ENCODE measurements at places on chromosomes 1 and 21.
A peak's percentile ranks its signal among the peaks of the same experiment; 100 is the strongest.

GRCh38 chr1:94777281-94777680 lies 42.9 kb upstream of the SLC44A3 start:
- no peak for DNase-seq

DNA sequence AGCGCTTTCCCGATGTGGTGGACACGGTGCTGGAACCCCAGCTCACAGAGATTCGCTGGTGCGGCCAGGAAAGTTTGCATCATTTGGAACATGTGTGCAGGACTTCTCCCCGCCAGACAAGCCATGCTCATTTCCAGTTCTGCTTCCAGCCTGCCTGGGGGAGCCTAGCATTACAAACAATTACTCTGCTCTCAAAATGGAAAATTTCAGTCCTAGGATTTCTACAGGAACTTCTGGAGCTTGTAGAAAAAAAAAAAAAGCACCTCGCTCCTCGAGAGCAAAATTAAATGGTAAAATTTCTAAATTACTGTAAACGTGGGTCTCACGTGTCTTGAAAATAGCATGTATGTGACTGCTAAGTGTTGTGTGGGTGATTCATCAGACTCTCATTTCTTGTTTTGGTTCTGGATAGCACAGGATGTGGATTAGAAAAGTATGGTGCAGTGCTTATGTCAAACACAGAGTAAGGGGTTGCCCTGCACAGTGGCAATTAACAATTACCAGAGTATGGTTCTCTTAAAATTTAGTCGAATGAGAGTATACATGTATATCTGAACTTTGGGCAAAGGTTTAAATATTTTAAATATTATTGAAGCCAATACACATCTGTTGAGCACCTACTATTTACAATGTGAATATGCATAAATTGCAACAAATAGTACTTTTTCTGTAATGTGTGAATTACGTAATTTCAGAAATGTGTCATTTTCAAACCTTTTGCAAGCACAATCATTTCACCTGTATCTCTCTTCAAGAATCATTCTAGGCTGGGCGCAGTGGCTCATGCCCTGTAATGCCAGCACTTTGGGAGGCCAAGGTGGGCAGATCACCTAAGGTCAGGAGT lies 61.8 kb upstream of the PTGFRN start:
- peak; percentile 41 for DNase-seq

DNA sequence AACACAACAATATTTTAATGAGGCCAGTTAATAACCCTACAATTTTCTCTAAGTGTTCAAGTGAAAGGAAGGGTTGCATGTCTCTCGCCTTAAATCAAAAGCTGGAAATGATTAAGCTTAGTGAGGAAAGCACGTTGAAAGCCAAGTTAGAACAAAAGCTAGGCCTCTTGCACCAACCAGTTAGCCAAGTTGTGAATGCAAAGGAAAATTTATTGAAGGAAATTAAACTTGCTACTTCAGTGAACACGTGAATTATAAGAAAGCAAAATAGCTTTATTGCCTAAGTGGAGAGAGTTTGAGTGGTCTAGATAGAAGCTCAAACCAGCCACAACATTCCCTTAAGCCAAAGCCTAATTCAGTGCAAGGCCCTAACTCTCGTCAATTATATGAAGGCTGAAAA lies 135.6 kb downstream of the DUSP10 start:
- DNase-seq, result no peak

DNA sequence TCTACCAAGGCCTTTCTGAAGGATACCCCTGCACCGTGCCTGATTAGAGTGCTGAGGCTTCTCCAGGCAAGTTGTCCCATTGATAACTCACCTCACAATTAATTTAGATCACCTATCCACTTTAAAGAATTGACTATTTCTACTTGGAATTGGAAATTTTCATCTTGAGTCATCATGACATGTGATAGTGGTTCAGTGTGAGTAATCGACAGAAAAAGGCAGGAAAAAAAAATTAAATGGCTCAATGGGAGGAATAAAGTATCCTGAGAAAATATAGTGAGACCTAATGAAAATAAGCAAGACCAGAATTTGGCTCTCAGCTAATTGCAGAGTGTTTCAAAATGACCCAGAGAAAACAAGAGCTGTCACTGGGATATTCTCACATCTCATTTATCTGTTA lies 222.4 kb upstream of the C8B start:
- no peak for DNase-seq

DNA sequence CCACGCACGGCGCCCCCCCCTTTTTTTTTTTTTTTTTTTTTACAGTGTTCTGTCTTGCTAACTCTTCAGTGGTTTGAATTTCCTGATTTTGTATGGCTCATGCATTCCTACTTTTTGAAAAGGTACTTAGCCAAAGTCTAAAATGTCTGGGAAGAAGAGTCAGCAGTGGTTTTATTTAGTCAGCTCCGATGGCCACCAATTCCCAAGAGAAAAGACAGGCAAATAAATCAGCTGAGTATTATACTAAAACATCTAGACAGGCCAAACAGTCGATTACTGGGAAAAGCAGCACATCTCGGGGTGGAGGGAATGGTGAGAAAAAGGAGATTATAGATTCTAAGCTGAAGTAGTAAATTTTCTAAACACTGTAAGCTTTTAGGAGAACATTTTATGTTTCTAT lies 192.5 kb upstream of the ZRANB2 start:
- no peak for DNase-seq

GRCh38 chr1:189349607-189350006 lies 1128.1 kb downstream of the BRINP3 start:
- no peak for DNase-seq

DNA sequence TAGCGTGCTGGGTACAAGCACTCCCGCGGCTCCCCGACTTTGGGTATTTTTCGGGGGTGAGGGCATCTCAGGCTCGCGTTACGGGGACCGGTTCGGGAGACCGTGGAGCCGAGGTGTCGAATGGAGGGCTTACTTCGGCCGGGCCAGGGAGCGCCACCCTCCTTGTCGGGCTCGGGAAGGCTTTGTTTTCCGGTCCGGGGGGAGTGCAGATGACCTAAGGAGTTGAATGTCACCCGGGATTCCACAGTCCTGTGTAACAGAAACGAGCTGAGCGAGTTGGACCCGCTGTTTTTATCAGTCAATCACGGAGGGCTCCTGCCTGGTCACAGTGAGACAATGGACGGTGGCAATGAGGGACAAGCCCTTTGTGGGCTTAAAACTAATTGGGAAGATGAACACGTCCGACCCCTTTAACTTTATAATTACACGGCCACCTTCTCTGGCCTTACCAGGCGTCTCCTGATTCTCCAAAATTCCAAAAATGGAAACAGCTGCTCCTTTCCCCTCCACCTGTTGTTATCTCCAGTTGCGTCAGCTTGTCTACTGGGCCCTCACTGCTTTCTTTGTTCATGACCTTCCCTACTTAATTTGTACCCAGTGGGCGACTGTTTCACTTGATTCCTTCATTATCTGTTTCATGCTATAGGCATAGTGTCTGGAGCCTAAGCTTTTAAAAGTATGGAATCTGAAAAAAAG lies 929 bp upstream of the TRIM45 start:
- no peak for DNase-seq

- no peak for DNase-seq
Measured at GRCh38 chr1:8061210-8061609, 35.1 kb upstream of the ERRFI1 start.

DNA sequence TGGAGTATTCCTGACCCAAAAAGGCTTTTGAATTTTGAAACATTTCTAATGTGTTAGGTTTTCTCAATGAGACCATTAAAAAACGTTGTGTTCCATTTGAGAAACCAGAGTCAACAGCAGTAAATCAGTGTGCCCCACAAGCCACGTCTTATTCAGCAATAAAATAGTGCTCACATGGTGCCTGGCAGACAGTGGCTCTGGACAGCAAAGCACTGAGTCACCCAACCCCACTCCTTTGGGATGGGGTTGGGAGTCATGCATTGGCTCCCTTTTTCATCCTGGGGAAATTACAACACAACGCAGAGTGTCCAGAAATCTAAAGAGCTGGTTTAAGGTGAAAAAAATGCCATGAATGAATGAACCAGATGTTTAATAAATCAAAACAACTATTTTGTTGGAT lies 46.5 kb downstream of the KCNJ15 start:
- no peak for DNase-seq

DNA sequence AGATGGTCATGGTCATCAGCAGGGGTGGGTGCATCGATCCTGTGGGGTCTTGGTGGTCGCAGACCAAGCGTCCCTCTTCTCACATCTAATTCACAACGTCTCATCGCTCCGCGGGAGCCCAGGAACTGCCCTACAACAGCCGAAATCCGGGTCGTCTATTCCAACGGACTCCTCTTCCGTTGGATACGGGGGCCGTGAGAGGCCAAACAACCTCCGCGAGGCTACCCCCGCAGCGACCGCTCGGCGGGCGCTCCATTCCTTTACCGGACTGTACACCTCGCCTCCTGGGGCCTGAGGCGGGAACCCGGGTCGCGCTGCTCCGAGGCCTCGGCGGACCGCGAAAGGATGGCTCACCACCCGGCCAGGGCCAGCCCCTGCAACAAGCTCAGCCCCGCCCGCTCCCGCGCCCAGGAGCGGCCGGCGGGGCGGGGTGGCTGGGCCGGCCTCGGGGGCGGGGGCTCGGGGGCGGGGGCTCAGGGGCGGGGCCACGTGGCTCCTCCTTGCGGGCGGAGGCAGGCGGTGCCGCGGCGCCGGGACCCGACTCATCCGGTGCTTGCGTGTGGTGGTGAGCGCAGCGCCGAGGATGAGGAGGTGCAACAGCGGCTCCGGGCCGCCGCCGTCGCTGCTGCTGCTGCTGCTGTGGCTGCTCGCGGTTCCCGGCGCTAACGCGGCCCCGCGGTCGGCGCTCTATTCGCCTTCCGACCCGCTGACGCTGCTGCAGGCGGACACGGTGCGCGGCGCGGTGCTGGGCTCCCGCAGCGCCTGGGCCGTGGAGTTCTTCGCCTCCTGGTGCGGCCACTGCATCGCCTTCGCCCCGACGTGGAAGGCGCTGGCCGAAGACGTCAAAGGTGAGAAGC lies at the start of gene QSOX1:
Gene QSOX1, plus strand, starts transcription at position 545 of the 857 bp plus-strand sequence. Its CDS starts 39 bp downstream, at position 584.
- peak; percentile 88 for DNase-seq

DNA sequence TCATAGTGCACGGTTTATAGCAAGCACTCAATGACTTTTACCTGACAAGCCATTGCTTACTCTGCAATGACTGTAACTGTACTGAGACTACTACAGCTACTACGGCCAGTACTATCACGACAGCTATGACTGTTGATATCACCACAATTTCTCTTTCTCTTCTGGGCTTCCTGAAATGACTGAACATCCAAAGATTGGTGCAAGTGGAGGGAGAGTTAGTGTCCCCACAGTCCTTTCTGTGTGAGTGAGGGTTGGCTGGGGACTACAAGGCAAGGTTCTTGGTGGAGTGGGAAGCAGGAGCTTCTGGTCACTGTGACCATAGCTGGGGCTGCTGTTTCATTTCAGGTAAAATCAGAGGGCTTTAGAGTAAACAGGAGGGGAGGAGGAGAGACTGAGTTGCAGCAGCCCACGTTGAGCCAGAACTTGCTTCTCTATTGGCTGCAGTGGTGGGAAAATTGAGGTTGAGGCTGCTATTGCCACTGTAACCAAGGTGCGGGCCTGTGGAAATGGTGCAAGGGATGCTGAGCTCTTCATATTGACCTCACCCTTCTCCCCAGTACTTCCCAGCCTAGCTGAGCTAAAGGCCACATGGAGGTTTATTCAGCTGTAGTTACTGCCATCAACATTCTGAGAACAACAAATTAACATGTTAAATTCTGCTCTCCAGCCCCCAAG lies 14.1 kb upstream of the IL10 start:
- DNase-seq, result no peak

GRCh38 chr21:43984905-43985689 lies 27.0 kb upstream of the TRAPPC10 start:
- no peak for DNase-seq

All from GM06990 (cell line).